ENCODE measurements at places on chromosomes 1 and 21.

GRCh38 chr21:28789523-28789922 is 203.2 kb downstream of the LTN1 start:
- DNase-seq: no peak

DNA sequence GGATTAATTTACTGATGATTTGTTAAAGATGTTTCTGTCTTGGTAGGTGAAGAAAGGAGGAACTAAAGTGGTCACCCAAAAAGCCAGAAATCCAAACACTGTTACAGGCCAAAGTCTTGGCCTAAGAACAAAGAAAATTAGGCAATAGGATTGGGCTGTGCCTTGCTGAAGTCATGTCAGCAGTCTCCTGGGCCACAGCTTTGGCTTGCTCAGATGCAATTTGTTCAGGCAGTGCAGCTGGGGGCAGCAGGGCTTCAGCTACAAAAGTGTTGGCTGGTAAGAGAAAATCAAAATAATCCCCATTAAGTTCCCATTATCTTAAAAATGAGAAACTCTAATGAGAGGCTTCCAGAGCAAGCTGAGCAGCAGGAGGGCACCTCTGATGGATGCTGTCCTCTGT is 14.0 kb upstream of the RAP1A start:
- DNase-seq: no peak

DNA sequence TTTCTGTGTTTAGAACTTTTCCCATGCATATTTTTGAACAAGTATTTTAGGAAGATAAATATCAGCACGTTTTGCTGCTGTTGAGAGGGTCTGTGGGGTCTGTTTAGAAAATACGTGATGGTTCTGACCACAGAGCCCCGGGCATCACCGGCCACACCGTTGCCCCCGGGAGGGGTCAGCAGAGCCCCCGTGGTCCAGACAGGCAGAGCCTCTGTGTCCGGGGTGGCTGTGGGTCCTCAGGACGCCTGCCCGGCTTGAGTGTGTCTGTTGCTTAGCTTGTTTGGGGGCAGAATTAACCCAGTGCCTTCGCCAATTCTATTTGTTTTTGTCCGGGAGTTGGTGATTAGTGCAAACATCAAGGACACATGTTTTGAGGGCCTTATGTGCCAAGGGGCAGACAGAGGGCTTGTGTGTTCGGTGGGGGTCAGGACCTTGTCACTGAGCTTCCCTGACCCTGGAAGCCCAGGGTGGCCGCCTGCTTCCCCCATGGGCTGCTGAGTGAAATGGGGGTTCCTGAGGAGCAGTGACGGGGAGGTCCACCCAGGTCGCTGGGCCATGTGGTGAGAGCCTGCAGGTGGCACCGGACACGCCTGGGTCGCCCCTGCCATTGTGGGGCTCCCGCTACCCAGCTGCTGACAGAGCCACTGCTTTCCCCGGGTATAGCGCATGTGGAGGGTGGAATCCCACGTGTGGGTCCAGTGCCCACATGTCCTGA is 122.2 kb downstream of the SIK1 start:
- no peak for DNase-seq

- DNase-seq: no peak
These were observed 1604.7 kb downstream of the PLA2G4A start for GRCh38 chr1:188433425-188433824.

- no peak for DNase-seq
These were observed 69.8 kb downstream of the GPR88 start for GRCh38 chr1:100607628-100608240.

DNA sequence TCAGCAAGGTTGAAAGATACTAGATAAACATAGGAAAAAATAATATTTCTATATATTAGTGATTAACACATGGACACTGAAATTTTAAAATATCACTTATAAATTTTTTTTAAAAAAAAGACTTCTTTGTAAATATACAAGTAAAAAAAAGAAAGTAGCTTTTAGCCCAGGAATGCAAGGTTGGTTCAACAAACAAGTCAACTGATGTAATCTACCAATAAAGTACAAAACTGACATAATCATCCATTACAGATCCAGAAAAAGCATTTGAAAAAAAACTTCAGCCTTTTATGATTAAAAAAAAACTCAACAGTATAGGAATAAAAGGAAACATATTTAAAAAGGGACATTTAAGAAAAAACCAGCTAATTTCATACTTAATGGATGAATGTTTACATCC is 48.4 kb downstream of the TRMT1L start:
- DNase-seq: no peak

DNA sequence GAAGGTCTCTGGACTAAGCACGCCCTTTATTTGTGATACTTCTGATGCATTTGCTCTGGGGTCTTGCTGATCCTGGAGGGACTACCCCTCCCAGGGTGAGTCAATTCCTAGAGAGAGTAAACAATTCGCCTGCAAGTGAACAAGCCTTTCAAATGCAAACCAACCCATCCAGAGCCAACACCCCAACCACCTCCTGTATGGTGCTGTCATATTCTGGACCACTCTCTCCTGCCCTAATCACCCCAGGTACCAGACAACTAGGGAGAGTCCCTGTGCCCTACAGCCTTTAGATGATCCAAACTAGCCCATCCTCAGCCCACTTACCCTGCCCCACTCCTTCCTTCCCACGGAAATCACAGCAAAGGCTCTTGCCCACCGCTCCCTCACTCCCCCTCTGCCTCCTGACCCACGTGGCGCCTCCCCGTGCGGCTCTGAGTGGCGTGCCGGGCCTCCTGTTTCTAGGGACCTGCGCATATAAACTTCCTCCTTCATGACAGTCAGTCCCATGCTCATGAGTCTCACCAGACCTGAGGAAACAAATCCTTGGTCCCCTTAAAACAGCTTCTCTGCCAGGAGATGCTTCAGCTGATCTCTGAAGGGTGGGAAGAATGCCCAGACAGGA is 37.2 kb downstream of the ACTA1 start:
- no peak for DNase-seq

DNA sequence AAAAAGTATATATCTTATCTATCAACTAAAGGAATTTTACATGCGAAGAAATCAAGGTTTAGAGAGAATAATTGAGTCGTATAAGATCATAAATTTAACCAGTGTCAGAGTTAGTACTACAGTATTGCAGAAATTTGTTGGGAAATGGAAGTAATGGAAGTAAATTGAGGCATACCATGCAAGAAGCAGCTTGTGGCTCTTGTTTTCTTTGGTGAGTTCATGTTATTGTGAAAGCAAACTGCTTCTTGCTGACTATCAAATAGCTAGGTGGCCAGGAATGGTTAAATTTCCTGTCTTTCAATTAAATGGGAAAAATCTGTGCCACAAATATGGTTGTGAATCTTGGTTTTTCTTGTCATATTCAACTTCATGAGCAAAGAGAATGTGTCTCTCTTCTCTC is 652.7 kb downstream of the LMO4 start:
- no peak for DNase-seq

GRCh38 chr1:167273027-167273800 is 52.5 kb downstream of the POU2F1 start:
- DNase-seq: no peak

DNA sequence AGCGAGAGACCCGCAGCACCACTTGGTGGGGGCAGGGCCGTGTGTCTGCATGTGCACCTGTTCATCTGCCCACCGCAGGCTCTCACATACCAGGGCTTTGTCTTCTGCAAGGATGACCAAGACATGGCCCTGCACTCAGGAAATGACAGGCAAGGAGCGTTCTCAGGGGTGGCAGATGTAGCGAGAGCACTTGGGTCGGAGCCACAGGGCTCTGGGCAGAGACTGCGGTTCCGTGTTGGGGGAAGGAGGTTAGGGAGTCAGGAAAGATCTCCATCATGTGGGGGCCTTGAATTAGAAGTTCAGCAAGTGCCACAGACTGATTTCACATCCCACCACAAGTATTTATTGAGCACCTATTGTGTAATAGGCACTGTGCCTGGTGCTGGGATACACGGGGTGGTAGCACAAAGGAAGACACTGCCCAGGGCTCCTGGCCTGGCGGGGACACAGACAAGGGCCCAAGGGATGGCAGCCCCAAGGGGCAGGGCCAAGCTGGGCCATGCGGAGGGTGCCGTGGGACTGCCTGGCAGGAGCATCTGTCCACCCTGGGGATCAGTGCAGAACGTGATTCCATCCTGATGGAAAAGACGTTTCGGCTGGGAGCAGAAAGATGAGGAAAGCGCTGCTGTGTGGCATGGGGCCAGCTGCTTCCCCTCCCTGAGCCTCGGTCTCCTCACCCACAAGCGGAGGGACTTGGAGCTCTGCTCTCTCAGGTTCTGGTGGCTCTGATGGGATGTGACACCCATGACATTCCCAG is 11.4 kb upstream of the SPSB1 start:
- DNase-seq: no peak

GRCh38 chr1:183508694-183509093 is 36.4 kb downstream of the SMG7 start:
- DNase-seq: no peak

DNA sequence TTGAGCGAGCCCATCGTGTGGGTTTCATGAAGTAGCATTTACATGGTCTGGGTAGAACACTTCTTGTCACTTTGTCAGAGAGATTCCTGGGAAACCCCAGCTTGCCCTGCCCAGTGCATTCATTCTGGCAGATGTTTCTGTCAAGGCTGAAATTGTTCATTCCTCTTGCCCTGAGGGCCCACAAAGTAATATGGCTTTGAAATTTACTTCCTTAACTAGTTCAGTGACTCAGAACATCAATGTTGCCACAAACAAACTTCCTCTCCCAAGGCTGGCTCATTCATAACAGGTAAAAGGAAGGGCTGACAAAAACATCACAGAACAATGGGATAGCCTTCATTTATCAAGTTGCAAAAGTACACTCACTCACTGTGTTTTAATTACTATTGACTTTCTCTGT is 5.0 kb upstream of the KIAA0040 start:
- no peak for DNase-seq

DNA sequence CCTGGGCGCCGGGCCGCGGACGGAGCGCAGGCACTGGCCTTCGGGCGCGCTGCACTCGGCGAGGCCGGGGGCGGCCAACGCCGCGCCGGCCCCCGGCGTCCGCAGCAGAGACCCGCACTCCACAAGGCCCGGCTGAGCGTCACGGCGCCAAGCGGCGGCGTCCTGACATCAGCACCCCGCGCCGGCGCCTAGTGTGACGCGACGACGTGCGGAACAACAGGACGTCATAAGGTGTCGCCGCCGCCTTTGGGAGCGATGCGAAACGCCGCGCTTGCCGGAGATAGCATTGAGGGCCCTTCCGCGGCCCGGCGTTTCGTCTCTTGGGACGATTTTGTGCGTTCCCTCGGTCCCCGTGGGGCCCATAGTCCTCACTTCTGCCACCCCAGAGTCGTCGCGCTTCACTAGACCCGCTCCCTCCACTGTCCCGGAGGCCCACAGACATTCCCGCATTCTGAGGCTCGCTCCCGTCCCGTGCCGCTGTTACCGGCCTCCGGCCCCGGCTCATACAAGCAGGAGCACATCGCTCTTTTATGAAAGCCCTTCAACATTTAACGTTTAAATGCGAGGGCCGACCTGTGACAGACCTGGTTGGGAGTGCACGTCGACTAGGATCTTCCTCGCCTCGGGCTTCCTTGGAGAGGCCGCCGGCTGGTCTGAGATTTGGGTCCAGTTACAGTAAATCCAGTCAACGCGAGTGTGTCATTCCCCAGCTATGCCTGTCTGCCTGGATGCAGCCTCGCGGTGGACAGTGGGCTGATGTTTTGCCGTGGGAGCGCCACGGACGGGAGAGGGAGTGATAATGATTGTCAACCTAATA is at the start of gene SSU72:
SSU72 (minus strand) TSS at position 143 of the 817 bp plus-strand sequence. CDS start 306 bp downstream, outside the sequence.
- DNase-seq: peak; percentile 85

DNA sequence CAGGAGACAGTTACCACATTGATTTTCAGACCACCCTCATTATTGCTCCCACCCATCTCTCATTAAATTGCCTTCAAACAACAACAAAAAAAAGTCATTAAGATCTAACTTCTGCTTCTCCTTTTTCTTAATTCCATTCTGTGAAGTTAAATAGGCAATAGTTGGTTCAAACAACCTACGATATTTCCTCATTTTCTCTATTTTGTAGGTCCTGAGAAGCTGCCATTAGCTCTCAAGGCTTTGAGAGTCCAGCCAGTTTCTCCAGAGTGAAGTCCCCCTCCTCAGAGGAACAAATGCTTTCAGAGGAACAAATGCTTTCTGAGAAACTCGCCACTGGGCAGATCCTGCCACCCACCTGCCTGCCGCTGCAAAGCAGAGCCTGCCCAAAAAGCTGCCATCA is 125.6 kb downstream of the ETS2 start:
- no peak for DNase-seq

DNA sequence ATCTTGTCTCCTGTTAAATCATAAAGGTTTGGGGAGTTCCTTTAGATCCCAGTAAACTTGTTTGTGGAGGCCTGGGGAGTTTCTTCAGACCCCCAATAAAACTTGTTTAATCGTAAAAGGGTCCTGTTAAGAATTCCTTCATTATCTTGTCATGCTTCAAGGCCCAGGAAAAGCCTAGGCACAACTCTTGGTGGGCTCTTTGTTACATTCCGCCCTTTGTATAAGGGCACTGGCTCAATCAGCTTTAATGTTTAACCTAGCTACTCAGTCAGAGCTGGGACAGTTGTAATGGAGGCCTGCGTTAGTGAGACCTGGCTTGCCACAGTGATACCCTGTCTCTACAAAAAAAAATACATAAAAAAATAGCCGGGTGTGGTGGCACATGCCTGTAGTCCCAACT is 77.2 kb downstream of the MPZL1 start:
- DNase-seq: no peak

- DNase-seq: no peak
These were observed 11.4 kb downstream of the RNF11 start for GRCh38 chr1:51247499-51247898.

GRCh38 chr1:200982071-200982945 is 41.2 kb downstream of the KIF21B start:
- DNase-seq: no peak

- no peak for DNase-seq
These were observed 10.6 kb upstream of the SIM2 start for GRCh38 chr21:36688324-36688723.

- DNase-seq: no peak
These were observed 1.3 kb downstream of the SIPA1L2 start for GRCh38 chr1:232628335-232629249.

DNA sequence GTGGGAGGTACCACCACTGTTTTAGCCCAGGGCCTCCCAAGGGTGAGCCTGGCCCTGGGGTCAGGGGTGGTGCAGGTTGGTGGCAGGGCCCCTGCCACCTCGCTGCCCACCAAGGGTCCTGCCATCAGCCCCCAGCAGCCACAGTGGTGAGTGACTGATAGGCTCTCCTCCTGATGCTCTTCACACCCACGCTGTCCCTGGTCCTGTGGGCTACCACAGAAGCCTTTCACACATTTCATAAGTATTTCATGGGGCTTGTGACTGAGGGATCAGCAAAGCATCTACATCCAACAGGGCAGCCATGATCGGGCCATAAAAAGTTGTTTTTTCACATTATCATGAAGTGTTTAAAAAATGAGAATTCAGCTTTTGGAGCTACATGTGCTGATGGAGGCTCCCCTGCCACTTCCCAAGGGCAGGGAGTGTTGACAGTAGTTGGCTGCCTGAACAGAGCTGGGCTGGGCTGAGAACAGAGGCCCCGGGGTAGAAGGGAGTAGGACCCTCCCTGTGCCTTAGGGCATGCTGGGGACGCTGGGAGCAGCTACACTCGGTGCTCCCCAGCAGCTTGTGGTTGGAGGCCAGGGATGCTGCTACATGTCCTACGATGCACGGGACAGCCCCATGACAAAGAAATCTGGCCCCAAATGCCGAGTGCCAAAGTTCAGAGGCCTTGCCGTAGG is 73.1 kb upstream of the TMEM51 start:
- no peak for DNase-seq
